ENCODE measurements at places on chromosomes 12 and 14.

DNA sequence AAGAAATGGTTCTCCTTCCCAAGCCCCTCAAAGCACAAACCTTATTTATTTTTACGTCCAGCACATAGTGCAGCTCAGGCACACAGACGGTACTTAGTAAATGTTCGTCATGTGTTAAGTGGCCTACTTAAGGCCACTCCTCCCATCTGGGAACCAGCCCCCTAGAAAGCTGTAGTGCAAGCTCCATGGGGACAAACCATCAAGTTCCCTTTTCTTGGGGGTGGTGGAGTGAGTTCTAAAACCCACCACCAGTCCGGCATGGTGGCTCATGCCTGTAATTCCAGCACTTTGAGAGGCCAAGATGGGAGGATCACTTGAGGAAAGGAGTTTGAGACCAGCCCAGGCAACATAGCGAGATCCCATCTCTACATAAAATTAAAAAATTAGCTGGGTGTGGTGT is 49.4 kb downstream of the PITPNM2 start:
- no peak for DNase-seq

DNA sequence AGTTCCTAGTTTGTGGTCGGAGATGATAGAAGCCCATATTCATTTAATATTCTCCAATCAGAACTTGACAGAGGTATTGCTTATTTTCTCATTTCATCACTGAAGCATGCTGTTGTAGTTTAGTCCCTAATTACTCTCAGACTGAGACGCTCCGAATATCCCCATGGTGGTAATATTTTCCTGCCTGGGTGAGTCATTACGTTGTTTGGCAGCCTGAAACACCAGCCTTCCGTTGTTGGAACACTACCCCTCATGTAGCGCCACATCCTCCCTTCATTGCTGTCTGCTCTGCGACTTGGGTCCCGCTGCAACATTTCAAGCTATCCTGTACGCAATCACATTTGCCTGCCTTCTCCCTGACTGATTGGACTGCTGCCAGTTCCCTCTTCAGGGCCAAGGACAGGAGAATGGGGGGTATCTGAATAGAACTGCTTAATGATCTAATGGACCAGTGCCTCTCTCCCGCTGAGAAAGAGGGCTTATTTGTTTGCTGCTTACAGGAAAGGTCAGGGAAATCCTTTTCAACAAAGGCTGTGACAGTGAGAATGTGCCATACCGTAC is 369.1 kb downstream of the NPAS3 start:
- DNase-seq: no peak

GRCh38 chr14:75279153-75279762 is 630 bp downstream of the FOS start:
- DNase-seq: peak; percentile 64

DNA sequence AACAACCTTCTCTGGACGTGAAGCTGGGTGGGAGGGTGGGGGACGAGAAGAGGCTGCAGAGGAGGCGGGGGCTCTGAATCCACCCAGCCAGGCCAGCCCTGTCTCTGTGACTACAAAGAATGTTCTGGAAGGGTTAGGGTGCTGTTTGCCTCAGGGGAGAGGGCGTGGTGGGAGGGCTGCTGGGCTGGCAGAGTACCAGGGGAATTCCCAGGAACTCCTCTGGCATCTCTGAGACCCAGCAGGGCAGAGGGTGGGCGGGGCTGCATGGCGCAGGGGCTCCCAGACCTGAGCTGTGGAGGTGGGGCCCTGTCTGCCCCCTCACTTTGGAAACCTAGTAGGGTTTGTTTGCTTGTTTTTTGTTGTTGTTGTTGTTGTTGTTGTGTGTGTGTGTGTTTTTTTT is 45.5 kb upstream of the FZD10 start:
- DNase-seq: no peak

DNA sequence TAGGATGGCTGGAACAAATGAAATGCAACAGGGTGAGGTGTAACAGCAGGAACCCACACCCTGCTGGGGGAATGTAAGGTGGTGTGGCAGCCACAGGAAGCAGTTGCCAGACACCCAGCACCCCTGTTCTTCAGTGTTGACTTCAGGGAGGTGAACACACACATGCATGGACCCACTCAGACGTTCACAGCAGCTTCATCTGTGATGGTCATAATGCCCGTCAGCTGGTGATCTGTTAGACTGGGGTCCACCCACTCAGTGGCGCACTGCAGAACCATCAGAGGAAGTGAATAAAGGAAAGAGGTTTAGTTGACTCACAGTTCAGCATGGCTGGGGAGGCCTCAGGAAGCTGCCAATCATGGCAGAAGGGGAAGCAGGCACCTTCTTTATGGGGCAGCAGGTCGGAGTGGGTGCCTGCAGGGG is 22.7 kb upstream of the TEX22 start:
- peak; percentile 63 for DNase-seq

GRCh38 chr12:11510671-11511070 is 115.3 kb upstream of the PRB2 start:
- no peak for DNase-seq

DNA sequence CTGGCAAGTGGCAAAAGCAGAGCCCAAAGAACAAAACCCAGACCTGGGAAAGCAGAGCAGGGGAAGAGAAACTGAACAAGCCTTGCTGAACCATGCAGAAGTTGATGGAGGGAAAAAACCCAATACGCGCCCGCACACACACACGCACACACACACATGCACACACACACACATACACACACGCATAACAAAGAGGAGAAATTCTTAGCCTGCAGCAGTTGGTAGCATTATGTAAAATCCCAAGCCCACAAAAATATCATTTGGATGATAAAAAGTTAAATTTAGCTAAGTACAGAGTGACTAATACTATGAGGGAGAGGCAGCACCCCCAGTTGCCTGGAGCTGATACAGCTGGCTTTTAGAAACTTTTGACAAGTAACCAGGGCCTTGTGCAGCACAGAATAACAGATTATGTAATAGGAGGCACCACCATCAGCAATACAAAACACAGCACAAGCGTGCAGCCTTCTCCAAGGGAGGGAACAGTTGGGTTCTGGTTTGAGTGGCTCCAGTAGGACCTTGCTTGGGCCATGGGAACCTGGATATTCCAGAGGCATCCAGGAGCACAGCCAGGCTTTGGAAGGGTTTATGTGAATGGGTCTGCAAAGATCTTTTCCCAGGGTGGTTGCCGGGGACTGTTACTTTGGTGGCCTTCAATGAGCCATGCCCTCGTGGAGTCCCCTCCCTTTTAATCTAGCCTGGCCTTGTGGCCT is 35.3 kb downstream of the PITPNM2 start:
- peak; percentile 49 for DNase-seq

DNA sequence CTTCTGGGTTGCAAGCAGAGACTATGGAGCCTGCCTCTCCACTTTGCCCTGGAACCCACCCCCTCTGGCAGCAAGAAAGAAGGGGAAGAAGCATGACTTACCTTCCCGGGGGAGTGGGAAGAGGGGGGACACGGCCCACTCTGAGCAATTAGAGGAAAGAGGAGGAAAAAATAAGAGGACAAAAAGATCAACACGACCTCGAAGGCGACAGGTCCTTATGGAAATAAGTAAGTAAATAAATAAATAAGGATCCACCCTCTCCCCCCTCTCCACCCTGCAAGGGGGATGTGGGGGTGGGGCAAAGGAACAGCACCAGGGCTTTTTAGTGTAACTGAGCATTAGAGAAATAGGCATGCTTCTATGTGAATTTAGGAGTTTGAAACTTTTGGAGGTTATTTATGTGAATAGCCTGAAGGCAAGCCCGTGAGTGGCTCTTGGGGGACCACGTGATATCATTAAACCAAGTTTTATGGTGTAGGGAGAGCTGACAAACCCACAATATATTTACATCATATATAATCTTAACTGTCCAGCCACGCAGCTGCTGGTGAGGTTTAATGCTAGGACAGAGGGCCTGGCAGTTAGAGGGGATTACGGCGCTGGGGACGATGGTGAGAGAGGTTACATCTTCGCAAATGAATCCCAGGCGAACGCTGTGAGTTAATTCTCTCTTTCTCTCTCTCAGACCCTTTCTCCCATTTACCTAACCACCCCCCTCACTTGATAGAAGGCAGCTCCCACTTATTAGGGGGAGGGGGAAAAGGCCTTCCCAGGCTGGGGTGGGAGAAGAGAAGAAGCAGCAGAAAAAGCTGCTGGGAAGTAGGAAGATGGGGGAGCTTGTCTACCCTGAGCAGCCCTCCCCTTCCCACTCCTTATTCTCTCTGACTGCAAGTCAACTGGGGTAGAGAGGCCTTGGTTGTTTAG is 4.8 kb downstream of the HOXC5 start:
- DNase-seq: no peak
